NCI-H187 treated with DMSO at 0.1 percent for 48 hours (cell line): ENCODE measurements at places on chromosomes 12 and 14.

DNA sequence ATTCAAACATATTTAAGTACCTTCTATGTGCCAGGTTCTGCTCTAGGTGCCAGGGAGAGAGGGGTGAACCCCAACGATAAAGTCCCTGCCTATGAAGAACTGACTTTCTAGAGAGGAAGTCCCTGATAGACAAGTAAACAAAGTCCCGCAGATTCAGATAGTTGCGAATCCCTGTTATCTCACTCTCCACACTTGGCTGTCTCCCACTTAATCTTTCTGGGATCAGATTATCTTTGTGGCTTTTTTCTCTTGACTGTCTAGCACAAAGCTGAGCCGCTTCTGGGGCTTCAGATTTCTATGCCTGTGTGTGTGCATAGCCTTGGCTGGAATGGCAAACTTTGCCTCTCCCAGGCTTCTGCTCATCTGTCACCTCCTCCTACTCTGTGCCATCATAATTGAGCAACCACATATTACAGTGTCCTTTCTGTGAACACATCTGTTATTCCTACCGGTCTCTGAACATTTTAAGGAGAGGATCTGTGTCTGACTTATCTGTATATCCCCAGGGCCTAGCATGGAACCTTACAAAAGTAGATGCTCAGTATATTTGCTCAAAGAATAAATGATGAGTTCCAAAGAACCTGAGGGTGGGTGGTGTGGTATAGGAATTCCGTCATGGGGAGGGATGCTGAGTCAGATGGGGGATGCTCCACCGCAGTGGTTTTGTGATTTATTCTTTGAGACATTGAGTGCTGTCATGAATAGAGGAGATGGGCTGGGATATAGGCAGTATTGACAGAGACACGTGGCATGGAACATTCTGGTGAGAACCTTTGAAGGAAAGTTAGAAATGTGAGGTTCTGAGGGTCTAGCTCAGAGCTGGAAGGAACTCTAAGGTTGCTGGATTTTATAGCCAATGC lies 28.5 kb downstream of the RGS6 start:
- no peak for DNase-seq

GRCh38 chr12:5861416-5861815 lies 83.6 kb downstream of the ANO2 start:
- no peak for DNase-seq

GRCh38 chr14:58575956-58576355 lies 61.8 kb upstream of the DACT1 start:
- no peak for DNase-seq

GRCh38 chr12:53190108-53190729 lies 9.5 kb upstream of the CSAD start:
- no peak for DNase-seq

DNA sequence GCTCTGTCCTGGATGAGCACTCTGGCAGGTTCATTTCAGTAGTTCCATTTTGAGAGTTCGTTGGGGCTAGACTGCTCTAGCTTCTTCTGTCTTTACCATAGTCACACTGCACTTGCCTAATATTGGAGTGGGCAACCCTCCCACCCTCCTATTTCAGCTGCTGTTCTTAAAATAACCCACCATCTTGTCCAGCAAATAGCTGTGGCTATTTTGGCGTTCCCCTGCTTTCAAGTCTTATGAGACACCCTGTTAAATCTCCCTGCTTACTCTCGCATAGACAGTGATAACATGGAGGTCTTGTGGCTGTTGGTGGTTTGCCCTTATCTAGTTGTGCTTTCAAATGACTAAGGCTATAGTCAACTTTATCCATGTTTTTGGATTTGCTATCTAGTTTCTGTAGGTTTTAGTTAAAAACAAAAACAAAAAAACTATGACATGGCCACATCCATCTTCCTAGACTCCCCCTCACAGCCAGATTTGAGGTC lies 65.5 kb downstream of the LRP6 start:
- no peak for DNase-seq

DNA sequence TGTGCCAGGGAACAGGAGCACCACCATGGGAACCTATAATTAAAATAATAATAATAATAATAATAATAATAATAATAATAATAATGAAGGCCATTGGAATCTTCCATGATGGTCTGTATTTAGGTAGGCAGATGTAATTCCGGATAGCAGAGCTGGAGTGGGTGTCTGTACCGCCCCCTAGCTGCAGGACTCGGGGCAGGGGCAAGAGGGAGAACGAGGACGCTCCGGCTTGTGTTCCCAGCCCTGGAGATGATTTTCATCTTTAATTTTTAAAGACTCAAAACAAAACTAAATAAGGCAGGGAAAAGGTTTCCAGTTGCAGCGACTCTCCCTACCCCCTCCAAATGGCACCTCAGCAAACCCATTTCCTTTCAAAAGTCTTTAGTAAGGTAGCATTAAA lies 501.1 kb downstream of the VRK1 start:
- no peak for DNase-seq

GRCh38 chr12:105740970-105741725 lies 397.6 kb downstream of the NUAK1 start:
- no peak for DNase-seq

GRCh38 chr12:51846271-51846691 lies 2.2 kb downstream of the FIGNL2 start:
- DNase-seq, result no peak

GRCh38 chr12:6069437-6070093 lies 54.9 kb downstream of the VWF start:
- no peak for DNase-seq

GRCh38 chr12:108047071-108047550 lies 82.0 kb upstream of the WSCD2 start:
- no peak for DNase-seq

DNA sequence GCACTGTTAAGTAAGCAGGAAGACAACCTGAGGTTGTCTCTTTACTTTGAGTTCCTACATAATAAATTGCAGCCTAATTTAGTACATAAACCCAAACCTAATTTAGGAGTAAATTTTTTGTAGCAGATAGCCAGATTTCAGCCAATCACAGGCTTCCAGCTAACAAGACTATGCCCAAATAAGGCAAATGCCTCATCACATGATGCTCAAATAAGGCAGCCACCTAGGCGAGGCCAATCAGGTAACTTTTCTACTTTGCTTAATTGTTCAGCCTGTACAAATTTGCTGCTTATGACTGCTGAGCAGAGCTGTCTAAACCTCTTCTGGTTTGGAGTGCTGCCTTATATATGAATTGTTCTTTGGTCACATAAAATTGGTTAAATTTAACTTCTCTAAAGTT lies 1118.7 kb upstream of the TMEM132C start:
- no peak for DNase-seq

- DNase-seq, result no peak
These were observed 132.1 kb downstream of the RAD51B start for GRCh38 chr14:67951529-67952135.

- no peak for DNase-seq
These were observed 884.9 kb upstream of the FOXG1 start for GRCh38 chr14:27881646-27882045.

GRCh38 chr12:65306366-65307168 lies 28.1 kb downstream of the MSRB3 start:
- DNase-seq, result no peak

- DNase-seq, result no peak
These were observed 29.7 kb downstream of the KTN1 start for GRCh38 chr14:55609681-55610080.

GRCh38 chr14:58739674-58740073 lies 101.9 kb downstream of the DACT1 start:
- no peak for DNase-seq

DNA sequence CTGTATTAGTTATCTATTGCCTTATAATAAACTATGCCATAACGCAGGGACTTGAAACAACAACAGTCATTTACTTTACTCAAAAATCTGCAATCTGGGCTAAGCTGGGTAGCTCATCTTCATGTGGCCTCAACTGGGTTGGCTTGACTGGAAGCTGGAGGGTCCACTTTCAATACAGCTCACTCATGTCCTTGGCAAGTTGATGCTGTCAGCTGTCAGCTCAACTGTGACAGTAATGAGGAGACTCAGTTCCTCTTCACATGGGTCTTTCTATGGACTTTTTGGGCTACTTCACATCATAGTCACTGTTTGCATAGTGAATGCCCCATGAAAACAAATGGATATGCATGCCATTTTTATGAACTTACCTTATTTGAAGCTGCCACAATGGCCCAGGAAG lies 33.6 kb upstream of the STRAP start:
- no peak for DNase-seq

DNA sequence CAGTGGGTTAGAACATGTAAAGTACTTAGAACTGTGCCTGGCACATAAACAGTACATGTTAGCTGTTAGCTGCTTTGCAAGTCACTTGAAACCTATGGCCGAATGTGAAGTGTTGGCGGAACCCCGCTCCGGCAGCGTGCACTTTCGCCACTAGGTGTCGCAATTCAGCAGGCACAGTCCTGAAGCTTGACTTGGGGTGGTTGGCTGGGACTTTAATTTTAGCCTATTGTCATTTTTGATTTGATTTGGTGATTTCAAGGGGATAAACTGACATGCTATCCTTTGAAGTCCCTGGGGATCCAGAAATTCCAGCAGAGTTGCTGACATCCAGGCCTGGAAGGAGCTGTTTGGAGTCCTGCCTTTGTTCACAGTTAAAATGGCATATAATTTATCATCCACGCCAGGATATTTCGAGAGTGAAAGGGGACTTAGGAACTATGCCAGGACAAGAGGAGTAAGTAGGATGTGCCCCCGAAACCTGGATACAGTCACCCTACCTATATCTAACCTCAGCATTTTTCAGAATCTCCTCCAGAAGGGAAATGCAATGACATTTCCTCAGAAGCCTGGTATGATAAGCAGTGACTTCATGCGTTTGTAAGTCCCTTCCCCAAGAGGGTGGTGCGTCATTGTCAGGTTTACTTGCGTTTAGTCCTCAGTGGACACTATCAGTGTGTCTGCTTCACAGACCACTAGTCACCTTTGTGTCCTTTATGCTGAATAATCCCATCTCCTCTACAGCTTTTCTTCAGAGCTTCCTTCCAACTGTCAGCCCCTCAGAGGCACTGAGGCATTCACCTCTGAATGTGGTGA lies 3.5 kb upstream of the TSPAN9 start:
- DNase-seq, result no peak

GRCh38 chr12:26572137-26572536 lies 260.9 kb downstream of the ITPR2 start:
- no peak for DNase-seq

GRCh38 chr14:61690039-61690438 lies 5.3 kb upstream of the HIF1A start:
- no peak for DNase-seq

GRCh38 chr12:114901316-114901715 lies 217.3 kb upstream of the TBX3 start:
- no peak for DNase-seq

DNA sequence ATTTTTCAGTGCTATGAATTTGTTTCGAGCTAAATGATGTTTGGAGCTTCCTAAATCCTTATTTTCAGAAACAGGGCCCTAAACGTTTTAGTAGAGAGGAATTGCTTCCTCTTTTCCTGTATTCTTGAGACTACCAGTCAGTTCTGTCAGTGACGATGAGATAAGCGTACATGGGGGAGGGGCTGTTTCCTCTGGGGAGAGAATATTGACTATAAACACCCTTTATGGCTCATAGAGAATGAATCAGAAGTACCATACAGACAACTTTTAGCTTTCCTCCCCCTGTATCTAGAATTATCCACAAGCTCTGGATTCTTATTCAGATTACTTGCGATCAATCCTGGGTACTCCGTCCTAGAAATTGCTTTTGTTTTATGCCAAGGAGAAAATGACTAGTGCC lies 5.1 kb downstream of the TBK1 start:
- no peak for DNase-seq

DNA sequence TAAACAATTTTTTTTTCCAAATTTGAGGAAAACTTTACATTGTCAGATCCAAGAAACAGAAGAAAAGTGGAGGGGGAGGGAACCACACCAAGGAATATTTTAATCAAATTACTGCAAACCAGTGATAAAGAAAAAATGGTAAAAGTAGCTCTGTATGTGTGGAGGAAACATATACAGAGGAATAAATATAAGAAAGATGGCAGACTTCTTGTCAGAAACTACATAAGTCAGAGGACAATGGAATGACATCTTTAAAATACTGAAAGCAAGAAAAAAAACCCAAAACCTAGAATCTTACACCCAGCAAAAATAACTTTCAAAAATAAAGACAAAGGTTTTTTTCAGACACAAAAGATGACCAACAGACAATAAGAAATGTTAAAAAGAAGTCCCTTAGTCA lies 10.2 kb upstream of the LLPH start:
- DNase-seq, result no peak

DNA sequence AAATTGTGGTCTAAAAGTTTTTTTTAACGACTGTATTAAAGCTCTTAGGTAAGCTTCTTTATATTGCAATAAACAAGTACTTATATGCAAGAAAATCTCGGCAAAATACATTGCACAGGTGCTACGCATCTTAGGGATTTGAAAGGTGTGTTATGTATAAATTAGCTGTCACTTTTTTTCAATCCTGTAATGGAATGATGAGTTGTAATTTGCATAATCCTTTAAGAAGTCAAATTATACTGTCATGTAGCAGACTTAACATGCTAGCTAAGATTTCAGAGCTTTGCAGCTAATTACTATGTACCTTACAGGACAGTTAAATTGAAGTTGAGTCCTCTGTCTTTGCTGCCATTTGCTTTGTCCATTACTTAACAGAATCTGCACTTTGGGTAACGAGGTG lies 117.5 kb downstream of the NPAS3 start:
- no peak for DNase-seq

GRCh38 chr14:96623676-96624484 lies 121.7 kb downstream of the PAPOLA start:
- no peak for DNase-seq

GRCh38 chr14:72275242-72275641 lies 343.0 kb downstream of the RGS6 start:
- no peak for DNase-seq

DNA sequence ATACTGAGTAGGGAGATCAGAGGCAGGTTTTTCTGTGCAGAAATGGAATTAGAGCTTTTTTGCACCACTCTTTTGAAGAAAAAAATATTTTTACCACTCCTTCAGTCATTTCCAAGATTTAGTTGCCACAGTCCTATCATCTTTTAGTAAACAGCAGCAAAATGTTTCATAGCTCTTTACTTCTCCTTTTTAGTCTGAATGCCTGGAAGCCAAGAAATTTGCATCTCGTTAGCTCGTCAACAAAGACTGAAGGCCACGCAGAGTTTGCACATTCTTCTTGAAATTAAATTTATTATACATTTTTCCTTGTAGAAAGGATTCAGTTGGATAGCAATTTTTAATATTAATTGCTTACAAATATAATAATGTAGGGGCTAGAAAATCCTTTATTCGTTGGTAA lies 544.5 kb upstream of the ATP2B1 start:
- DNase-seq, result no peak

DNA sequence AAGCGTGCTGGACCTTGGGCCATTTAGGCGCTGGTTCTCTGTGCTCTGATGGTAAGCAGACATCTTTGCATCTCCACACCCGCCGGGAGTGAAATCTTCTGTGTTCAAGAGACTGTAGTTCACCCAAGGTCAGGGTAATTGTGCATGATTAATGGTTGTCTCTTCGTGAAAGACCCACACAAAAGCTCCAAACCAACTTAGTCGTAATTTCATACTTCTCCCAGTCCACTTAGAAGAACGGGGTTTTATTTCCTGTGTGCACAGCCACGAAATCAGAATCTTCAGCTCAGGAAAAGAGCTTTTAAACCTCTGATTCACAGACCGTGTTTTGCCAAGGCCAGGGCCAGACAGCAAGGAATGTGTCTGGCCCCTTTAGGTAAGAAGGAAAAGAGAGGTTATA lies 640.9 kb downstream of the MED13L start:
- no peak for DNase-seq

- no peak for DNase-seq
These were observed 41.4 kb downstream of the FUT8 start for GRCh38 chr14:65453807-65454480.
